Activated B cell treated with CpG ODN at 0.5 μM for 24 hours (primary cell): ENCODE measurements at places on chromosomes 12 and 14.

- no peak for DNase-seq
- H3K27me3 ChIP-seq: no peaks in the 10 kb centered on the region
These were observed 1014.1 kb downstream of the TMTC2 start for GRCh38 chr12:83700838-83701237.

- H3K27ac ChIP-seq: no peak overlapping the region
- DNase-seq: no peak
- no peaks in the 10 kb centered on the region for H3K36me3 ChIP-seq
- peaks cover 18% of the 10 kb centered on the region for H3K4me1 ChIP-seq
- no peak overlapping the region for H3K4me3 ChIP-seq
These were observed 43.0 kb upstream of the CTDSP2 start for GRCh38 chr12:57889500-57889989.

DNA sequence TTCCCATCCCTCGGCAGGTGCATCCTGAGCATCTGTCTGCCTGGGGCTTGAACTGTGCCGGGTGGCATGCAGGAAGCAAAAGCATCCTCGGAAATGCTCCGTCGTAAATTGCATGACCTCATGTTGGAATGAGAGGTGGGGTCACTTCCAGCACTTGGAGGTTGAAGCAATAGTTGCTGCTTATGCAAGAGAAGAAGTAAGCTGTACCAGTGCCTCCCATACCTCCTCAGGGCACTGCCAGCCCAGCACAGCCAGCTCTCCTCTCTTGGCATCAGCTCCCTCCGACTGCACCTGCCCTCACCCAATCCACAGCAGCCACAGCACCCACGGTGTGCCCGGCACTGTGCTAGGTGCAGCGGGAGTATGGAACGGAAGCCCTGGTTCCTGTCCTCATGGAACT lies 11.5 kb downstream of the TEAD4 start:
- H3K36me3 ChIP-seq: no peaks in the 10 kb centered on the region
- H3K27ac ChIP-seq: no peak overlapping the region
- no peak overlapping the region for H3K4me3 ChIP-seq
- H3K27me3 ChIP-seq: peaks cover 11% of the 10 kb centered on the region
- DNase-seq: no peak
- H3K4me1 ChIP-seq: no peaks in the 10 kb centered on the region

GRCh38 chr12:28486521-28486920 lies 296.3 kb downstream of the CCDC91 start:
- H3K4me3 ChIP-seq: no peak overlapping the region
- DNase-seq: no peak
- peaks cover 18% of the 10 kb centered on the region for H3K36me3 ChIP-seq
- no peak overlapping the region for H3K27ac ChIP-seq

DNA sequence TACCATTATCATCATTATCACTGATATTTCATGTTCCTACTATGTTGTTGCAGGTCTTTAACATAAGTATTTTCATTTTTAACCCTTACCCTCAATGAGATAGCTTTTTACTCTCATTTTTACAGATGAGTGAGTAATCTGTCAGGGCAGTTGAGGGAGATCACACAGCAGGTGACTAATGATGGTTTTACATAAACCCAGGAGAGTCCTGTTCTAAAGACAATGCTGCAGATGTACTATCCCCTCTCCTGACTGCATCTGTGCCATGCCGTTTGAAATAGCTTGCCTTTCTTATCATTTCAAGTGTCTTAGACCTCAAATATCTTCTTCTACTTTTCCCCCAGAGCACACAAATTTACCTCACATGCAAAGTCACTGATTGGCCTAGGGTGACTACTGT lies 1552.1 kb upstream of the SEL1L start:
- DNase-seq: no peak
- no peaks in the 10 kb centered on the region for H3K36me3 ChIP-seq
- no peaks in the 10 kb centered on the region for H3K27me3 ChIP-seq
- H3K4me1 ChIP-seq: no peaks in the 10 kb centered on the region
- no peak overlapping the region for H3K4me3 ChIP-seq

DNA sequence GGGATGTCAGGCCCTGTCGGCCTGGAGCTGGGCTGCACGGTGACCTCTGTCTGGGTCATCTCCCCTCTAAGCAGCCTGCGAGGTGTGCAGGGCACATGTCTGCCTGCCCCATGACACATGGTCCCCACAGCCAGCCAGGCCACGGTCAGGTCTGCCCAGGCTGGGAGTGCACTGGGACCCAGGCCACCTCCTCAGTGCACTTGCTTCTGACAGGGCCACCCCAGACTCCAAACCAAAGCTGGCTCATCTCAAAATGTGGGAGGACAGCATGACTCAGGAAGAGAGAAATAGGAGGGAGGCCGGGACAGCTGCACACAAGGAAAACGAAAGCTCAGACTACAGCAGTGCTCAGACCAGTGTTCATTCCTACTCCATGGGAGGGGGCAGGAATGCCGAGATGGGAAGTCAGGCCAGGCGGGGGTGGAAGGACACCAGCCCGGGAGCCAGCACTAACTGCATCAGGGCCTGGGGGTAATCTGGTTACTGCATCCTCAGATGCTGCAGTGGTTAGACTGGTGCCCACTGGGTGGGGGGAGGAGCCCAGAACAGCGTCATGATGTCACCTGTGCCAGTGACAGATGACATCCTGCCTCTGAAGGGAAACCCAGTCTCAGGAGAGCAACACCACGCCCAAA lies 4.0 kb downstream of the P2RX2 start:
- H3K27me3 ChIP-seq: peaks cover 6% of the 10 kb centered on the region
- H3K27ac ChIP-seq: no peak overlapping the region
- peaks cover 14% of the 10 kb centered on the region for H3K36me3 ChIP-seq
- DNase-seq: no peak
- peaks cover 5% of the 10 kb centered on the region for H3K4me1 ChIP-seq

- H3K27me3 ChIP-seq: no peaks in the 10 kb centered on the region
- H3K4me3 ChIP-seq: peak within 1 kb of the TSS; percentile 88
- H3K4me1 ChIP-seq: peaks cover 88% of the 10 kb centered on the region
- peak within 1 kb of the TSS; percentile 92 for H3K27ac ChIP-seq
- H3K36me3 ChIP-seq: peaks cover 33% of the 10 kb centered on the region
These were observed at the start of gene OAS1 for GRCh38 chr12:112906712-112907414. Gene OAS1, plus strand, starts transcription at chr12:112906962. Its CDS starts 78 bp downstream, at chr12:112907040.

DNA sequence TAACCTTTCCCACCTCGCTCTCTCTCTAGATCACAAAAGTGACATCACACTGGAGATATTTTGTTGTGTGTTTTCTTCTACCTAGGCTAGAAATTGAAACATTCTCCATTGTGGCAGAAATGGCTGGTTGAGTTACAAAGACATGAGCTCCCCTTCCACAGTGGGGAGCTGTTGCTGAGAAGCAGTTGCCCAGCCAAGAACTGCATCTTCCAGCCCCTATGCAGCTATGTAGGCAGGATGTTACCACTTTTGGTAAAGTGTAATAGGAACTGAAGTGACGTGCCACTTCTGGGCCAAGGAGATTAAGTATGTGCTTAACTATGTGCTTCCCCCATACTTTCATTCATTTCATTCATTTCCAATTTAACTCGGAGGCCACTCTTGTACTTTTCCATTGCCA lies 138.7 kb upstream of the E2F7 start:
- no peaks in the 10 kb centered on the region for H3K27me3 ChIP-seq
- no peaks in the 10 kb centered on the region for H3K4me1 ChIP-seq
- H3K36me3 ChIP-seq: no peaks in the 10 kb centered on the region
- no peak overlapping the region for H3K27ac ChIP-seq

GRCh38 chr12:26124446-26125399 lies at the start of gene BHLHE41:
Gene BHLHE41, minus strand, starts transcription at chr12:26125037. Its CDS starts 258 bp downstream, at chr12:26124779.
- H3K4me3 ChIP-seq: peak within 1 kb of the TSS; percentile 96
- peaks cover 59% of the 10 kb centered on the region for H3K4me1 ChIP-seq
- no peaks in the 10 kb centered on the region for H3K27me3 ChIP-seq
- peaks cover 18% of the 10 kb centered on the region for H3K36me3 ChIP-seq

DNA sequence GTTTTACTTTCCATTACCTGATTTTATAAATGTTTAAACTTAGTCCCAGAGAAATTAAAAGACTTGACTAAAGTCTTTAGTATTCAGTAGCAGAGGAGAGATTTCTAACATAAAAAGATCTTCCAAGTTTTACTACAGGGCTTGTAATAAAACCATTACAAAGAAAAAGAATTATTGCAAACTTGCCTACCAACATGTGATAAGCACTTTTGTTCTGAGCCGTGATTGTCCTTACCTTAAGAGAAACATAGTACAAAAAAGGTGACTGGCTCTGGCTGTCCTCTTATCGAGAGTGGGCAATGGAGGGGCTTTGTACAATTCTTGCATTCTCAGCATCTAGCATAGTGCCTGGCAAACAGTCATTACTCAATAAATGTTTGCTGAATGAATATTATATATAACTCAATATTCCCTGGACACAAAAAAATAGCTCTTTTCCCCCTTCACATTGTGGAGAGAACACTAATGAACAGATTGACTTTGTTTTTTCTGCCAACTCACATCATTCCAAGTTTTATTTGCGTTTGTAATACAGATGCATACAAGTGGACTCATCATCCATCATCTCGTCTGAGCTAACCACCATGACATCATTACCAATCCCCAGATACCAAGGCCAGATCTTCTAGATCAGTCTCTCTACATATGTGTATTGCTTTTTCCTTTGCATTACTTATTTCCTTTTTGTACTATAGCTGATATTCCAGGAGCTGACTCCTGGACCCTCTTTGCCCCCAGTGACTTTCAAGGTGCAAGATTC lies 192.8 kb upstream of the EEA1 start:
- H3K36me3 ChIP-seq: no peaks in the 10 kb centered on the region
- H3K4me3 ChIP-seq: no peak overlapping the region
- H3K27ac ChIP-seq: no peak overlapping the region
- DNase-seq: no peak

- H3K27ac ChIP-seq: no peak overlapping the region
- no peaks in the 10 kb centered on the region for H3K4me1 ChIP-seq
- no peak for DNase-seq
These were observed 1441.4 kb downstream of the AACS start for GRCh38 chr12:126506426-126507182.

- H3K27ac ChIP-seq: no peak overlapping the region
- no peak for DNase-seq
- peaks cover 70% of the 10 kb centered on the region for H3K4me1 ChIP-seq
- H3K4me3 ChIP-seq: no peak overlapping the region
- peaks cover 6% of the 10 kb centered on the region for H3K36me3 ChIP-seq
These were observed 13.5 kb downstream of the NCOR2 start for GRCh38 chr12:124553862-124554428.

- H3K4me3 ChIP-seq: no peak overlapping the region
- DNase-seq: no peak
- H3K36me3 ChIP-seq: no peaks in the 10 kb centered on the region
- no peaks in the 10 kb centered on the region for H3K4me1 ChIP-seq
- no peak overlapping the region for H3K27ac ChIP-seq
These were observed 113.3 kb upstream of the PRB2 start for GRCh38 chr12:11508699-11509098.

GRCh38 chr14:77026930-77027537 lies 1.5 kb downstream of the IRF2BPL start:
- peaks cover 22% of the 10 kb centered on the region for H3K36me3 ChIP-seq
- H3K27me3 ChIP-seq: no peaks in the 10 kb centered on the region
- peak overlapping the region; percentile 88 for H3K4me3 ChIP-seq
- H3K27ac ChIP-seq: no peak overlapping the region

DNA sequence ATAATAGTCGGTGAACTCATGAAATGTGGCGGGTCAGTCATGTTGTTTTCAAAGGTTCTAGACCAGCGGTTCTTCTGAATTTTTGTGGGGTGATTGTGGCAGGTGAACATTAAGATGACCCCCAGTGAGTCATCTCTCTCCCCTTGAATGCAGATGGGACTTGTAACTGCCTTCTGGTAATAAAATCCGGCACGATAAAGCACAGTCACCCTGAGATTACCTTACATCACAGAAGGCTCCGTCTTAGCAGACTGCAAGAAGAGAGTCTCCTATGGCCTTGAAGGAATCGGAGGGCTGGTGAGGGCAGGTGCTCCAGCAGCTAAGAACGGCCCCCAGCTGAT lies 189.6 kb downstream of the FOXN3 start:
- no peaks in the 10 kb centered on the region for H3K27me3 ChIP-seq
- H3K4me3 ChIP-seq: no peak overlapping the region
- peaks cover 7% of the 10 kb centered on the region for H3K36me3 ChIP-seq
- no peak for DNase-seq
- no peak overlapping the region for H3K27ac ChIP-seq

DNA sequence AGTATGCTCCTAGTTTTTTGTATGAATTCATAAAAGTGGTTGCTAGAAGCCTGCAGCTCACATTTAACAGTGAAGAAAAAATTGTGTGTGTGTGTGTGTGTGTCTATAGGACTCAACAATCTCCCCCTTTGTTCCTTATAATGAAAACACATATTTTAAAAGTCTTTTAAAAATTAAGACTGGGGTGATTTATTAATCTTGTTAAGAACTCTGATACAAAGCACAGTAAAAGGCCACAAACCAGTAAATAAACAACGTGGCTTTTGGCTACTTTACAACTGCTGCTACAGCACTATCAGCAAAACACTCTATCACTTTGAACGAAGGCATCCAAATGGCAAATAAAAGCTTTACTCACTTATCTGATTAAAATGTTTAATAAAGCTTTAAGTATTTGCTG lies 594 bp upstream of the VCPKMT start:
- peak overlapping the region; percentile 97 for H3K27ac ChIP-seq
- peaks cover 45% of the 10 kb centered on the region for H3K4me1 ChIP-seq
- no peak for DNase-seq
- H3K36me3 ChIP-seq: peaks cover 47% of the 10 kb centered on the region
- H3K27me3 ChIP-seq: no peaks in the 10 kb centered on the region
- H3K4me3 ChIP-seq: peak overlapping the region; percentile 95

DNA sequence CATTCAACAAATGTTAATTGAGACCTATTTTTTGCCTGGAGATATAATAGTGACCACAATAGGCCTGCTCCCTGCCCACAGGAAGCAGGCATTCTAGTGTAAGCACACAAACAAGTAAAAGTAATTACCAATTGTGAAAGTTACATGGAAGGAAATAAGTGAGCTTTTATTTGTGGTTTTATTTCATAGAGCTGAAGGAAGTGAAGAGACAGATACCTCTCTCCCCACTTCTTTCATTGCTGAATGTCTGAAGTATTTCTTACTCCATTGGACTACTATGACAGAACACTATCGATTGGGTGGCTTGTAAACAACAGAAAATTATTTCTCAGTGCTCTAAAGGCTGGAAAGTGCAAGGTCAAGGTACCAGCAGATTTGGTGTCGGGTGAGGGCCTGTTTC lies 183.5 kb downstream of the PRKCH start:
- no peaks in the 10 kb centered on the region for H3K36me3 ChIP-seq
- H3K4me3 ChIP-seq: peak overlapping the region; percentile 28
- H3K27me3 ChIP-seq: no peaks in the 10 kb centered on the region
- DNase-seq: no peak
- peak overlapping the region; percentile 99 for H3K27ac ChIP-seq
- peaks cover 87% of the 10 kb centered on the region for H3K4me1 ChIP-seq

GRCh38 chr12:89069431-89069830 lies 282.9 kb downstream of the DUSP6 start:
- H3K27ac ChIP-seq: no peak overlapping the region
- no peaks in the 10 kb centered on the region for H3K36me3 ChIP-seq
- no peaks in the 10 kb centered on the region for H3K4me1 ChIP-seq
- DNase-seq: no peak
- no peak overlapping the region for H3K4me3 ChIP-seq
